ENCODE measurements at places on chromosomes 3 and 15.

GRCh38 chr3:24060055-24060454, 115.0 kb downstream of the NR1D2 start:
- no peak for DNase-seq

DNA sequence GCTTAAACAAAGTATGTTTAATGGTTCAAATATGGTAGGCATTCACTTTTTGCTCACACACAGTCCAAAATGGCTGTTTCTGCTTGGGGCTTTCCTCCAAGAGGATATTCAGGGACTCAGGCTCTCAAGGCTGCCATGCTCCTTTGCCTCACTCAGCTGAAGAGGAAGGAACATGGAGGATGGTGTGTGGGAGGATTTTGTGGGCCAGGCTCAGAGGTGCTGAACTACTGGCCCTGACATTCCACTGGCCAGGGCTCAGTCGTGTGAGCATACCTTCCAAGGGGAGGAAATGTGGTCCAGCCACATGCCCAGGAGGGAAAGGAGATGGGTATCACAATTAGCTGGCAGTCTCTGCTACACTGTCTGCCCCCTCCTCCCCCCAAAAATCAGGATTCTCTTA, 8.7 kb downstream of the PXYLP1 start:
- DNase-seq = no peak

- DNase-seq = no peak
Measured at GRCh38 chr3:120742849-120743365, 363 bp downstream of the GTF2E1 start.

DNA sequence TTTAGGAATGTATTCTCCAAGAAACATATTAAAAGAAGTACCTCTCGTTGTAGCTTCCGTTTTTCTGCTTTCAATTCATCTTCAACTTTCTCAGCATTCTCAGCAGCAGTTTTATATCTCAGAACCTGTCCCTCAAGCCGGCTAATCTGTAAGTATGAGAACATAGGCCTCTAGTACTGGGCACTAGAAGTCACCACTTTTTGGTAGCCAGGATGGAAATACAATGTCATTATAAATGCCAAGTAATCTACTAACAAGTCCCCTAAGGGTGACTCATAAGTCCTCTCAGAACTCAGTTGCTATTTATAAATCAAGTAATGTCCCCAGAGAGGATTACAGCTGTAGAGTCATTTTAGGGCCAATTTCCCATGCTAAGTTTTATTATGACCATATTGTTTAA, 61.1 kb downstream of the MLH1 start:
- DNase-seq = peak; percentile 4

GRCh38 chr3:14265246-14265962, 86.8 kb downstream of the LSM3 start:
- DNase-seq = peak; percentile 73

GRCh38 chr15:52794665-52795463, 4.7 kb upstream of the ONECUT1 start:
- DNase-seq = no peak

DNA sequence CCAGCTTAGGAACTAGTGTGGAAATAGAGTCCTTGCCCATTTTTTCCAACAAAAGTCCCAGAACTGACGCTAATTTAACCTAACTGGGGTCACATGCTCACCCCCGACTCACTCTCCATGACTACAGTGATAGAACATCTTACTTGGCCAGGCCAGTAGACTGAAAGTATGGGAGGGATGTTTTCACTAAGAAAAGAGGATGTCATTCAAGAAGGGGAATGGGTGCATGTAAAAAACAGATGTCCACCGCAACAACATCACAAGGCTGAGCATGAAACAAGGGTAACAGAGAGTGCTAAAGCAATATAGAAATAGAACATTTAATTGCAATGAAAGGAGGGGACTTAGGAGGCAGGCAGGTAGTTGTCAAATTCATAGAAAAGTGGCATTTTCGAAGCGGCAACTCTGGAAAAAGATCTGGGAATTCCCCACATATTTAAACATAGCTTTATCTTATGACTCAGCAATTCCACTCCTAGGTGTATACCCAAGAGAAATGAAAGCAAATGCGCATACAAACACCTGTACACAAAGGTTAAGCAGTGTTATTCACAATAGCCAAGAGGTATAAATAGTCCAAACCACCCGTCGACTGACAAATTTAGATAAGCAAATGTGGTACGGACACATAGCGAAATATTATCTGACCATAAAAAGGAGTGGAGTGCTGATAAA, 41.1 kb upstream of the UBE2E2 start:
- DNase-seq = no peak
